RPMI7951 (cell line): ENCODE measurements at places on chromosomes 7 and 10.

GRCh38 chr10:97134110-97134509 is 51.6 kb downstream of the SLIT1 start:
- no peak for DNase-seq

- no peak for DNase-seq
Measured at GRCh38 chr7:7867846-7868571, 100.6 kb upstream of the GLCCI1 start.

DNA sequence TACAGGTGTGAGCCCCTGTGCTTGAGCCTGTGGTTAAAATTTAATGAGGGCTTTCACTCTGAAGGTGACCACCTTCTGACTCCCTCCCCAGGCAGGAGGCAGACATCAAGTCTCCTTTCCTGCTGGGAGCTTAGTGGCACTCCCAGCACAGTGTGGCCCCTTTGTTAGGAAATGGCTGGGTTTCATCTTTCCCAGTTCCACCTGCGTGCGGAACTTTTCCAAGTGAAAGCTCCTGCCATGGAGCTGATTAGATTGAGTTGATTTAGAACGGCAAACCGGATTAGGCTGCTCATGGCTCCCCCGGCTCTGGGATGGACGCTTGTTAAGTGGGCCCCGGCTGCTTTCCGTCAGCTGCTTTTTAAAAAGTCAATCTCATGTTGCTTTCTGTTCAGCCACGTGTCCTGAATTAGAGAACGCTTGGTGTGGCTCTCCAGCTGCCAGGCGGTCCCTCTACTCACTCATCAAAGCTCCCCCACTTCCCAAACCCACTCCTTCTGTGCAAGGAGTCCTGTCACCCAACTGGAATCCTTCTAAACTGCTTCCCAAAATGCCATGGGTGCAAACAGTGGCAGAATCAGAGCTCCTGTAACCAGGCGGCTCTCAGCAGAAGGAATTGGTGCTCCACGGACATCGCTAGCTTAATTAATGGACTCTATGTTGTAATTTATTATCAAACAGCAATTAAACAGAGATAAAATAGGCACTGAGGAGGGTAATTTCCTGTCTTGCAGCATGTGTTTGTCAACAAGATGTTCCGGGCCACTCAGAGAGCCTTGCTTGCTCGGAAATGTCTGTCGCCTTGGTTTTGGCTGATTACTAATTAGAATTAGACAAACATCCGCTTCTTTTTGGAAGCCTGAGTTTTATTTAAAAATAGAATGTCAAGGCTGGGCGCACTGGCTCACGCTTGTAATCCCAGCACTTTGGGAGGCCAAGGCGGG is 551.2 kb downstream of the GALNT17 start:
- DNase-seq: peak; percentile 9

- no peak for DNase-seq
Measured at GRCh38 chr10:70846795-70847194, 31.0 kb downstream of the SGPL1 start.

- peak; percentile 93 for DNase-seq
Measured at GRCh38 chr10:119006451-119007210, 22.9 kb upstream of the NANOS1 start.
